Sigmoid colon (tissue), 7 donors: ENCODE measurements at places on chromosomes 2 and 18. TPM values are rescaled to one million over a fixed set of nuclear protein-coding genes. Genes with fewer than 3 reads are reported as not detected.

DNA sequence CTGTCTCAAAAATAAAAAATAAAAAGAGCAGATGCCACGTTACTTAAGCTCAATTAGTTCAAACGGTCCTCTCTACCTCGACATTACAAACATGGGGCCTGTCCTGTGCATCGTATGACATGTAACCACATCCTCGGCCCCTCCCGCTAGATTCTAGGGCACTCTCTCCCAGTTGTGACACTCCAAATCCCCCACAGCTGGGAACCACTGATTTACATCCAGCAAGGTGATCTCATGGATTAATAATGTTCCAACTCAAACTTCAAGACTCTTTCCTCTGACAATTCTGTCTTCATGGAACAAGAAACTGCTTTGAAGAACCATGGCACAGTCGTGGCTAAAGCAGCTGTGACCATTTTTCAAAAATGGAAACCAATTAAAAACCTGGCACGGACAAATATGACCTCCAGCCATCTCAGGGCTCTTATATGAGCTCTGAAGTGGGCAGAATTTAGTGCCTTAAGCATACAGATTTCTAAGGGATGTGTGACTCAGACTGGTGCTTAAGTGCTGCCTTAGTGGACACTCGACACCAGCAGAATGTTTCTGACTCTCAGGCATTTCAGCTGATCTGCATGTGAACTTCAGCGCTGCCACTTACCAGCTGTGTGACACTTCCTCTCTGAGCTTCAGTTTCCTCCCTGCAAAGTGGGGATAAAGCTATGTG lies 31.7 kb upstream of the ASAP2 start:
- no peak for DNase-seq

Gene PCARE
- total RNA-seq: not detected

Gene MAPK4
- total RNA-seq: 14.9 TPM

DNA sequence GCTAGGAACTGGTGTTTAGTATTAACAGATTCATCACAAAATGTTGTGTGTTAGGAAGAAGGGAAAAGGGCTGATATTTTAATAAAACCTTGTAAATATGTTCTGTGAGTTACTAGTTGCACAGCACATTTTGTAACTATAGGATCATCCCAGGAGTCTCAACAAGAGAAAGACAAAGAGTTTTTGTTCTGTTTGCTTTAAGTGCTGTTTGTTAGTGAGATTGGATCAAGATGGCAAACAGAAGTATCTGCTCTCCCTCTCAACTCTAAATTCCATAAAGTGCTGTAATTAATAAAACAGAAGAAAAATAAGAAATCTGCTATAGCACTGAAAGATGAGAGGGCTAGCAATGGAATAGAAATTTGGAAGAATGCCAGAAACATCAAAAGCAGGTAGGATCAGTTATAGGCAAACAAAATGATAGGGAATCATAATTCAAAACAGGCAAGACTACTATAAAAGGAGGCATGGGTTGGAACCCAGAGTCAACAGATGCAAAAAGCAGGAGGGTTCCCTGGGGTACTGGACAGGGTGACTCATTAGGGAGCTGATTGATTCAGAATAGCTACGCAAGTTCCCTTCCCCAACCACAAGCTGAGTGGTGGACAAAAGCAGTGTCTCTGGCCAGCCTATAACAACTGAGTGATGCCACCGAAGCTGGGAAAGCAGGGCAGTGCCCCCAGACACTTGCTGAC lies 75.8 kb downstream of the DYNC1I2 start:
- DNase-seq: no peak

DNA sequence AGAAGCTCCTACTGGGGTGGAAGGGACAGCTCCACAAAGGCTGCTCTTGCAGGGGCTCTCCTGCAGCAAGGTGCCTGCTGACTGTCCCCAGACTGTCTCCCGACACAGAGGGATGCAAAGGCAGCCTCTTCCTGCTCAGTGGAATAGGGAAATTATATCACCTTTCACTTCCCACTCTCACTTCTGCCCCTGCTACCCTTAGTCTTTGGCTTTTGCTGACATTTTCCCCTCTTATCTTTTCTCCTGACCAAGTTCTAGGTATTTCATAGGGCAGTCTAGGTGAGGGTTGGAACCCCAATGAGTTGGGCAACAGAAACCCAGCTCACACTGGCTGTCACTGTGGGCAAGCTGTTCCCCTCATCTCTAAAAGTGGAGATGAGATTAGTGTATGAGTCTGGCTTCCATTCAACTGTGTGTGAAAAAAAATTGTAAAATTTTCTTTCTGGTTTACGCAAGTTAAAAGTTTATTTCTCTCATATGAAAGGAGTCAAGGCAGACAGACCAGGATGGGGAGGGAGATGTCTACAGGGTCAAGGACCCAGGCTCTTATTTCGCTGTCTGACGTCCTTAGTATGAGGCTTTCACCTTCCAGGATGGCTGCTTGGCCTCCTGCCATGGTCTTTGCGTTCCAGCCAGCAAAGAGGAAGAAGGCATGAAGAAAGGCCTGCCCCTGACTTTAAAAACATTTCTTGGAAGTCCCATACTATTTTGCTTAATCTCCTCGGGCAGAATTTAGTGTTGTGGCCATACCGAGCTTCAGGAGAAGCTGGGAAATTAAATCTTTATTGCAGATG lies 7.5 kb upstream of the MOCOS start:
- peak; percentile 90 for DNase-seq

Gene MC5R
- total RNA-seq: not detected

- DNase-seq: no peak
Measured at GRCh38 chr2:158717366-158718195, 77.5 kb upstream of the DAPL1 start.

Gene ARHGEF33
- total RNA-seq: 2.2 TPM

DNA sequence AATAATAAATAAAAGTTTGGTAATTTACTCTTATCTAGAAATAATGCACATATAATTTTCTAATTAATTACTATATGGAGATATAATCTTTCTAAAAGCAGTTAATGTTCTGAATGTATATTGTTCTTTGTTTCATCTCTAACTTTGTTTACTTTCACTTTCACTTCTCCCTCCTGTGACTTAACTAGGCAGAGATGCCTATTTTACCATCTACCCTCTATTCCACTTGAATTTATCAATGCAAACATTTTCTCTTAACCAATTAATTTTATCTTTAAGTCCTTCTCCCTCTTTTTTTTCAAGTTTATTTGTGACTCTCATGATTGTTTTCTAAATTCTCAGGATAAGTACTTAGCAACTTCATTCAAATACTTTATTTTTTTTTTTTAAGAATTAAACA lies 55.1 kb upstream of the IL1RL1 start:
- DNase-seq: no peak

DNA sequence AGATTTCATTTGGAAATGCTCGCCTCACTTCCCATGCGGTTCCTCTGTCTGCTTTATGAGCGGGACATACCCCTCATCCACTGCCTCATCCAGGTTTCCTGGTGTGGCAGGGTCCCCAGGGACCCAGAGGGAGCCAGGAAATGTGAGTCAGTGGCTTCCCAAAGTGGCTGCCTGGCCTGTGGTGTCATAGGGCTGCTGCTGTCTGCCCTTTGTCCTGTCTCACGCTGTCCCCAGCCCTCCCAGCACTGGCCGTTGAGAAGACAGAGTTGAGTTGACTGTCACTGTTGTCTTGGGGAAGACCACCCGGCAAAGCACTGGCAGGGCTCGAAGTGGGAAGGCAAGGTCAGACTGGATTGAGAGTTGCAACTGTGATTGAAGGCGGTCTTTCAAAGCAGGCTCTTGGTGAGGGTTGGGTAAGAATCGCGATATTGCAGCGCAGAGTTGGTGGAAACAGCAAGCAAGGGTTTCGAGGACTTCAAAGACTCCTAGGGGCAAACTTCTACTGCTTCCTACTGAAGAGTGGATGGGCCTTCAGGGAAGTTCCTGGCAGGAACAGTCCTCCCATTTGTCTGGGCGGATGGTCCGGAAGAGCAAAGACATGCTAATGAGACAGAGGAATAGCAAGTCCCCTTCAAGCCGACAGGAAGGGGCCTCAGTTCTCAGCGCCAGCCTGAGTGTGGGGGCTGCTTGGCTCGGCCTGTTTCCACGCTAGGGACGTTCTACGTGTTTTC lies 33.9 kb downstream of the RAB31 start:
- no peak for DNase-seq

GRCh38 chr2:11716689-11717321 lies 29.6 kb upstream of the LPIN1 start:
- DNase-seq: no peak

GRCh38 chr2:229164545-229165249 lies 106.4 kb downstream of the PID1 start:
- DNase-seq: no peak

- DNase-seq: no peak
Measured at GRCh38 chr2:148058641-148059040, 37.8 kb downstream of the MBD5 start.

- DNase-seq: no peak
Measured at GRCh38 chr2:24857746-24858145, 62.3 kb downstream of the ADCY3 start.

- DNase-seq: no peak
Measured at GRCh38 chr2:9094117-9094516, 90.6 kb upstream of the MBOAT2 start.

Gene MERTK
- total RNA-seq: 23.9 TPM

GRCh38 chr18:7755753-7756475 lies 188.8 kb downstream of the PTPRM start:
- DNase-seq: no peak

Gene GPR155
- total RNA-seq: 19.1 TPM

Gene SERPINB2
- total RNA-seq: 0.81 TPM

DNA sequence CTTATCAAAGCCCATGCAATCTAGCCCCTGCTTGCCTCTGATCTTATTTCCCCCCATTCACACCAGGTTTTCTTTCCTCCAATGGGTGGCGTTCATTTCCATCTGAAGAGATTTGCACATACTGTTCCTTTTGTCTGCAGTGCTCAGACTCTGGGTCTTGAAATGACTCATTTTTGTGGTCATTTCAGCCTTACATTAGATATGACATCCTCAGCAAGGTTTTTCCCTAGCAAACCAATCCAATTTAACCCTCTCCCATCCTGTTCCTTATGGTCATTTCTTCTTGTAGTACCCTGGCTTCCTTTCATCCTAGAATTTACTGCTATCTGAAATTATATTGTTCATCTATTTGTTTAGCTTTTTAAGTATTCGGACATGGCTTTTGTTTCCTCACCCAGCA lies 42.5 kb upstream of the SCN1A start:
- no peak for DNase-seq

Gene CCDC74A
- 9.6 TPM for total RNA-seq
